Hippocampal formation (tissue), 2 donors: ENCODE measurements at places on chromosomes 1 and 21.

DNA sequence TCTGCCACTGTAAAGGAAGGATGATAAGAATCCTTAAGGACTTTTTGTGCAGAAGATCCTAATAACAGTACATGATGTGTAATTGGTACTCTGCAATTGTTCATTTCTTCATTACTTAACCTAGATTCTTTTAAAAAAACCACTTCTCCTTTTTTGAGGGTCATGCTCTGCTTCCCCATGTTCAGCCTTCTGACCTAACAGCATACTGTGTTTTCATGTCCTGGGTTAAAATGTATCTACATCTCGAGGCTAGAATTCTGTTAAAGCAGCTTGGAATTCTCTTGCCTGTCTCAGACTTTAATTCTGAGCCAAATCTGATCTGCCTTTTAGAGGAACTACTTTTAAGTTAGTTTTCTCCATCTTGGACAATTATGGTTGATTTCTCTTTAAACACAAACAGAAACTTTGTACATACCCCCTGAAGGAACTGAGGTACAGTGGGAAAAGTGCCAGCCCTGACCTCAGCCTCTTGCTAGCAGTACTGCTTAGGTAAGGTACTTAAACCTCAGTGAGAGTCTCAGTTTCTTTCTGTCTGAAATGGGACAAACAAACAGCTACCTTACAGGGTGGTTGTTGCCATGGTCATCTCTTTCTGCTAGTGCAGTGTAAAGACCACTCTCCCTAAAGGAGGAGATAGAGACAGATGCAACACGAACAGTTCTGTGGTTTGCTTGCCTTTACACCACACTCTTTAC, 103.2 kb upstream of the DYNLT5 start:
- no peak for DNase-seq

- DNase-seq: no peak
Measured at GRCh38 chr1:55320891-55321290, 105.7 kb upstream of the USP24 start.

DNA sequence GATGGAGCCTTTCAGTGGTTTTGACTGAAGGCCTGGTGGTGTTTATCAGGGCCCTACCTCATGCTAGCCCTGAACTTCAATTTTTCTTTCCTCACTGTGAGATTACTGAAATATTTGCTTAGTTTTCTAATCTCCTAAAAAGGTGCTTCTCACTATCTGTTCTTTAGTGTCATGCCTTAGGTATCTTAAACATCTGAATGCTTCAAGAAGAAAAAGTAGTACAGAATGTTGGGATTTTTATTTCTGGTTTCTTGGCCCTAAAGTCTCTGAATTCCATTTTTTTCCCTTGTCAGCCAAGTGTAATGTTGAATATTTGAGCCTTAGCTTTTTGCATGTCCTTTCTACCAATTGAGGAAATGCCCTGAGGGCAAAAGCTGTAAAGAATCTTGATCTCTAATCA, 47.9 kb upstream of the PRKACB start:
- no peak for DNase-seq

- no peak for DNase-seq
Measured at GRCh38 chr21:39178421-39178820, 4.8 kb downstream of the PSMG1 start.

DNA sequence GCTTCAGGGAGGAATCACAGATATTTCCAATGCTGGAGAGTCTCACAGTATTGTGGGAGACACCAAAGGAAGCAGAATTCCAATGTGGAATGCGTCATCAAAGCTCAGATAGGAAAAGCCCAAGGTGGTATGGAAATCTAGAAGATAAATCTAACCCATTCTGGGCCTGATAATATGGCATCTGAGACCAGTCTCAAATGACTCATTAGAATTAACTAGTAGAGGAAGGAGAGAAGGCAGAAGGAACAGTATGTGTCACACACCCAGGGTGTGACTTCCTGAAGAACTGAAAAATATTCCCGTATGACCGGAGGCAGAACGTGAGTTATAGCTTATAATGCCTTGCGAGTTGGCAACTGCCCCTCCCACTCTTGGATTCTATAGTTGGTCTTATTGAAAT, 499.2 kb downstream of the PLPP3 start:
- no peak for DNase-seq

DNA sequence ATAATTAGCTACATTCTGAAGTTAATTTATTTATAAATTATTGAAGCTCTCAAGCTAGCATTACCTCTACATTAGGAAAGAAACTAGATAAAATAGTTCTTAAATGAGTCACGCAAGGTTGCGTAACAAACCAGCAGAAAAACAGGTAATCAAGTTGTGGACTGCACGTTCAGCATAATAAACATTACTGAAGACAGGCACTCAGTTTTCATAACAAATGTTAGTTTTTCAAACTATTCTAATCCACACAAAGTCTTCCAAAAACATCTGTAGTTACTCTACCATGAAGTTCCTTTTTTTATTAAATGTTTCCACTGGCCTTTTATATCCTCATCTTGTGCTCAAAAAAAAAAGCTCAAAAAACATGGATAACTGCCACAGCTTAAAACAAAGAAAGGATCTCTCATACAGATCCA, 1.3 kb downstream of the TOR1AIP2 start:
- no peak for DNase-seq

DNA sequence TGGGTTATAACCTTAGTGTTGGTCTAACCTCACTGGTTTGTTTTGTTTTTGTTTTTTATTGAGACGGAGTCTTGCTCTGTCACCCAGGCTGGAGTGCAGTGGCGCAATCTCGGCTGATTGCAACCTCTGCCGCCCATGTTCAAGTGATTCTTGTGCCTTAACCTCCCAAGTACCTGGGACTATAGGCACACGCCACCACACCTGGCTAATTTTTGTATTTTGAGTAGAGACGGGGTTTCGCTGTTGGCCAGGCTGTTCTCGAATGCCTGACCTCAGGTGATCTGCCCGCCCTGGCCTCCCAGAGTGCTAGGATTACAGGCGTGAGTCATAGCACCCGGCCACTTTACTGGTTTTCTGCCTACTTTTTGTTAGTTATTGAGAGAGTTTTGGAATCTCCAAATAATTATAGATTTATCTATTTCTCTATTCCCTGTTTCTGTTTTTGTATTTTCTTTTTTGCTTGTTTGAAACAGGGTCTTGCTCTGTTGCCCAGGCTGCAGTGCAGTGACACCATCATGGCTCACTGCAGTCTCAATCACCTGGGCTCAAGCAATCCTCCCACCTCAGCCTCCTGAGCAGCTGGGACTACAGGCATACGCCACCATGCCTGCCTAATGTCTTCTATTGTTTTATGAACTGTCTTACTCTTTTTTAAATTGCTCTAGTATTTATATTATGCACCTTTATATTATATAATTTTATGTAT, 21.4 kb downstream of the SMG7 start:
- no peak for DNase-seq

DNA sequence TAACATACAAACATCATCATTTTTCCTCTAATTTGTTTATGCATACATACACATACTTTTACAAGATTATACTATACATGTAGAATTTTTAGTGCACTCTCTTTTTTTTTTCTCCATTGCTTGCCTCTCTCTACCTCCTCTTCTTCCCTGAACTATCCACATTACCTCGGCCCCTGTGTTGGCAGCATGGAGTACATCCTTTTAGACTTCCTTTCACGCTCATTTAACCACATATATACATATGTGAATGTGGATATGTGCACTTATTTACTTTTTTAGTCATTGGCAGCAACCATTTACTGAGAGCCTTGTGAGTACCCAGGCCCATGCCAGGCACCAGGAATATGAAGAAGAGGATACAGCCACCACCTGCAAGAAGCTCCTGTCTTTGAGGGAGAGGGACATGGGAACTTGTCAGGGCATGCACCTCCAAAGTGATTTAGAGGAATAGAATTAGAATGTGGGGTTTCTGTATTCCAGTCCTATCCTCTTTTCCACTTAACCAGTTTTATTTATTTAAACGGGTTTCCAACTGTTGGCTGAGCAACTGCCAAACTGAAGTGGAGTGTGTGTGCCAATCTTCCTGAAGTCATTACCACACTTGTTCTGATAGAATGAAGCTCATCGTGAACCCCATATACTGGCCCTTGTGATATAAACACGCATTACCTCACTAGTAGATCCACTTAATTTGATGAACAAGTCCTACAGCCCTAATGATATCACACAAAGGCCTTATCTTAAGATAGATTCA, 212.6 kb downstream of the TNR start:
- DNase-seq: no peak

DNA sequence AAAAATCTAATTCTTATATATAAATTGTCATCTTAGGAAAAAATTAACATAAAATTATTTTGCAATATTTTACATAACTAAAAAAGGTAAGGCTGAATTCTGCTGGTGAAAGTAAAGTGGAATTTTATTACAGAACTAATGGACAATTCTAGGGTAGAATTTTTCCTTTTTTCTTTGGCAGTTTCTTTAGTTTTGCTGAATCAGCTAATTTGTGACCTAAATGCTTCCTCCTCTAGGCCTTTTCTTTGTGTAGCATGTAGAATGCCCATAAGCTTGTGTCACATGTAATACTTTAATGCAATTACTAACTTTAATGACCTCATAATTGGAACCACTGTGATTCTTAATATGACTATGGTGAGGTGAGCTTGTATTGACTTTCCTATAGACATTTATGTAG, 1378.4 kb upstream of the ADGRL4 start:
- no peak for DNase-seq

GRCh38 chr1:155974208-155975115, 3.9 kb downstream of the ARHGEF2 start:
- DNase-seq: peak; percentile 90

DNA sequence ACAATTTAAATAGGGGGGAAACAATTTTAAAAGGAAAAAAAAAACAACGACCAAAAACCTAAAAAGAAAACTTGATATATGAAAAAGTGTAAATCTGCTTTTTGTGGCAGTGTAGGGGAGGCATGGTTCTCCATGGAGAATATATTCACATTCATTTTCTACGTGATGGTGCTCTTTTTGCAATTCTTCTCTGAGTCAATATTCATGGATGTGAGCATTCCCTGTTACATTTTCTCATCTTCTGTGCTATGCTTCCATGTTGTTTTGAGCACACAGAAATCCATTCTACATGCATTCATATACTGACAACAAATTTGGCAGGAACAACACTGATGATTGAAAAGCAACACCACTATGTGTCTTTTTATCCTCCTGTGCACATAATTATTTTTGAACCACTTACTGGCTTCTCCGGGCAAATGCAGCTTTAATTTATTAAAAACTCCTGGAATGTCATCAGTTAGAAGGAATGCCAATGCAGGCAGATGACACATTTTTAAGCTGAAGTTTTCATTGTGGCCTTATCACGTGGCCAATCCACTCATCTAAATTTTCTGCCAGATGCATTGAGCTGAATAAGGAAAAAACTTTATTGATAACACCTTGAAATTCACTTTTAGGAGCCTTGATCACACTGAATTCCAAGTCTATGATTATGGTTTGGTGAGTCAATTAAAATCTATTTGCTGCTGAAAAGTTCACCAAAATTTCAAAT, 590.6 kb downstream of the NUF2 start:
- DNase-seq: no peak

DNA sequence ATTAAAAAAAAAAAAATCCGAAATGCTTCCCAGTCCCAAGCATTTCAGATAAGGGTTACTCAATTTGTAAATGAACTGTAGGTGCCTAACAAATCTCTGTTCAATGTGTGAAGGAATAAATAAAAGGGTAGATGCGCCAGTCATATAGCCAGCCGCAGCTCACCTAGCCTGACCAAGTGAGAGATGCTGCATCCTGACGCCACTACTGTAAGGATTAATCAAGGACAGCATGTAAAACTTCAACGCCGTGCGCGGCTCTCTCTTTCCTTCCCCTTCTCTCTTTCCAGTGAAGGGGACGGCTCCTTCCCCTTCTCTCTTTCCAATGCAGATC, 441 bp downstream of the PPT1 start:
- no peak for DNase-seq

DNA sequence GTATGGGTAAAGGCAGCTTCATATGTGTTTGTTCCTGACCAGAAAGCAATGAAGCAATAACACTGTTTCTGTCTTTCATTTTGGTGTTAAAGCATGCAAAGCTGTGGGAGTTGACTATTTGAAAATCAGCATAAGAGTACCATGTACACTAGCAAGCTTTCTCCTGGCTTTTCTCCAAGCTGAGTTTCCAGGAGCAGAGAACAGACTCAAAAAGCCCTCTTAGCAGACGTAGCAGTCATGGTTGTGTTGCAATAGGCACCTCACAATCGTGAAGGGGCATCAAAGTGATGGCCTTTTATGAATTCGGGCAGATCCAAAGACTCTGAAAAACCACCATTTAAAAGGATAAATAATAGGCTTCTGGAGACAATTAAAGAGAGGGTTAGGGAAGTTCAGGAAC, 159.7 kb downstream of the PTGER3 start:
- DNase-seq: no peak

- no peak for DNase-seq
Measured at GRCh38 chr1:212753749-212754148, 37.8 kb downstream of the NSL1 start.

GRCh38 chr1:58515794-58516401, 30.6 kb downstream of the OMA1 start:
- DNase-seq: peak; percentile 63

DNA sequence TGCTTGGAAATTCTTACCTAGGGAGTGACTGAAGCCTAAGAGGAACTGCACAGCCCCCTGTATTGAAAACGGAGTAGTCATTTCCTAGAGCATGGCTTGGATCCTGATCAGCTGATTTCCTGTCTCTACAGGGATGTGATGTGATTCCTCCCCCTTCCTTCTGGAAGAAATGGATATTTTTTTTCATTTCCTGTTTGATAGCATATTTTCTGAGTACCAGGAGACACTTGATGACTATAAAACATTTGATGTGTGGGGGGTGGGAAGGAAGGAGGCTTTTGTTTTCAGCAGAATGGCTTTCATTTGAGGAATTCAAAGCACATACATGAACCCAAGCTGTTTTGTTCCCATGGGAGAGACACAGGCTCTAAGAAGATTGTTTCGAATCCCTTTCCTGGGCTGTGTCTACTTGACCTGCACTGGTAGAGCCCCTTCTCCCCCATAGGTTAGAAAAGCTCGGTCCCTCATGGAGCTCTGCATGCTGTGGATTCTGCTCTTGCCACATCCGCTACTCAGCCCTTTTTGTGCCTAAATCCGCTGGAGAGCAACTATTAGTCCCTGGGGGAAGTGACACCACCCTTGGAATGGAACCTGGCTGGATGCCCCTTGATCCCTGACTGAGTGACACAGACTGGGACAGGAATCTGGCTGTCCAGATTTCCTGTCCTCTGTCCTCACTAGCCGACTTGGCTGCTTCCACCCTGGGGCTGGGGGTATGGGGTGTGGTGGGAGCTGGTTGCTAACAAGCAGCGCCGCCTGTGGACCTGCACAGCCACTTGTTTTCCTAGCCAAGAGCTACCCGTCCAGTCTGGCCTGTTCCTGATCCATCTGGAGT, 71.8 kb upstream of the MACF1 start:
- DNase-seq: peak; percentile 19
